ENCODE measurements at places on chromosomes 4 and X.

DNA sequence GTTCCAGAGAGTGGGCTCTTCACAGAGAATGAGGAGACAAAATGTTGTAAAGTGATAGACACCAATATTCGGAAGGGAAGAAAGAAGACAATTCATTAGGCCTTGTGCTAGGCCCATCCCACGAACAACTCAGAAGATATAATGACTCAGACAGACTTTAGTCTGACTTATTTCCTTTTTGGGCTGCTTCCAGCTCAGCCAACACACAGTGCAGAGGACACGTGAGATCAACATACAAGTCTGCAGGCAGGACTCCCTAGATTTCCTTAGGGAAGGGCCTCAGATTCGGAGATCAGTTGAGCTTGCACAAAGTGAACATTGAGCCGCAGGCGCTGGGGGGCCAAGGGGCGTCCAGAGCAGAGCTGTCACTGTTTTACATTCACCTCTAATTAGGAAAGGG lies 290.7 kb upstream of the TENM3 start:
- DNase-seq, result peak; percentile 16

- DNase-seq, result no peak
Observed at GRCh38 chr4:10035130-10035529, 13.8 kb upstream of the SLC2A9 start.

DNA sequence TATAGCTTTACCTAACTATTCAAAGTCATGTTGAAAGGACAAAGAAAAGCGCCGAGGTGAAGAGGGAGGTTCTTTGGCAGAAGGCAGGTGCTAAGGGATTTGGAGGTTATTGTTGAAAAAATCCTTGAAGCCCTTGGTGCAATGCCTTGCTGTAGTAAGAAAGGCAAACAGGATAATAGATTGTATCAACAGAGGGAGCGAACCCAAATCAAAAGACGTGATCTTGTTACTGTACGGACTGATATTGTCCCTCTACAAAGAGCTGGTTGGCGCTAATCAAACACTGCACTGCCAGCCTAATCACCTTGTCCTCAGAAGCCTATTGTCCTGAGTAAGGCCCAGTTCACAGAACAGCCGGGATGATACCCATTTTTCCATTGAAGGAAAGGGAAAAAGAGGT lies 182.9 kb downstream of the ZIC3 start:
- peak; percentile 47 for DNase-seq

GRCh38 chr4:38322714-38323113 lies 341.3 kb upstream of the KLF3 start:
- DNase-seq, result no peak

GRCh38 chrX:80808881-80809411 lies 731 bp downstream of the BRWD3 start:
- DNase-seq, result peak; percentile 47

DNA sequence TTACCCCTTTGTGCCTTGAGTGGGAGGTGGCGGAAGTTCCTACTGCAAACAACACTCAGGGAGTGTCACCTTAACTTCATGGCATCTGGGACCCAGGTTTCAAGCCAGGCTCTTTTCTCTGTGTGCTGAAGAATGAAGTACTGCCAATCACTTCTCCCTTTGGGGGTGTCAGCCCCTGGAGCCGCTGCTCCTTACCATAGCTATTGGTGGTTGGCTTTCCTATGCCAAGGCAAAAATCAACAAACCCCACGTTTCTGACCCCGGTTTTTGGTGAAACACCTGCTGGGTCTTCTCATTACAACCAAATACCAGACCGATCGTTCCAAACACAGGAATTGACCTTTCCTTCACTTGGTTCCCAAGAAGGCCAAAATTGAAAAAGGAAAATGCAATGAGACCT lies 19.7 kb upstream of the SLC2A9 start:
- no peak for DNase-seq

DNA sequence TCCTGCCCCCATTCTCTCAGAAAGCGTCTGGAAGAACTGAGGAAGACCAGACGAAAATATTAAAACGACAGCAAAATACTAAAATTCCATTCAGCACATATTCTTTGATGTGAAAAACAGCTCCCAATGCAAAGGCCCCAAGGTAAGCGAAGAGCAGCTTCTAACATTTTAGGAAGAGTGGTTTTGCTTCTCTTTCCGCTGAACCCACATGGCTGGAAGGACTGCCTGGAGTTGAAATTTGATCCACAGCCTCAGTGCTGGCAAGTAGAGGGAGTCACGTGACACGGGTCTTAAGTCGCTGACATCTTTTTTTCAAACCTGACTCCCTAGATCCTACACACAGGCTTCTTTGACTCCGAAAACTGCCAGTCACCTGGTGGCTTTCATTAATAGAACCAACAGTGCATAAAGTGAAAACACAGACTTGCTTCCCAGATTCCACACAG lies at the start of gene FAM13A:
Gene FAM13A, minus strand, starts transcription at position 233 of the 446 bp plus-strand sequence. Its CDS starts 221 bp downstream, at position 12.
- peak; percentile 99 for DNase-seq

- DNase-seq, result no peak
Observed at GRCh38 chrX:108178143-108178498, 86.5 kb downstream of the ATG4A start.

GRCh38 chr4:90128961-90129495 lies 1.8 kb downstream of the CCSER1 start:
- no peak for DNase-seq

- DNase-seq, result no peak
Observed at GRCh38 chr4:120724656-120725055, 197.9 kb downstream of the PRDM5 start.

- DNase-seq, result no peak
Observed at GRCh38 chr4:1763070-1763549, 30.0 kb upstream of the FGFR3 start.

DNA sequence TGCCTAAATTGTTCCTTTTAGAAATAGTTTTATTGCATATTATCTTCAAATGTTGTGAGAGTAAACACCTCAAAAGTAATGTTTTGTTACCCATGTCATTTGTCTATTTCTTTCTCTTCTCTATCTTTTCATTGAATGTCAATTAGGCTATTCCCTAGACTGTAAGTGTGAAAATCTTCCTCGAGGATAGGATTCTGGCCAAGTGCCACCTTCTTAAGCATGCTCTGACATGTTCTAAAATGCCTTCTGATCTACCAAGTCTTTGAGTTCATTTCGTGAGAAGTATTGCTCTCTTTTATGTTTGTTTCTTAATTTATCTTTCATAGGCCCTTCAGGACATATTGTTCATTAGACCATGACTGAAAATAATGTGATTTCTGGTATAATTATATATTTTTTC lies 44.1 kb upstream of the TLL1 start:
- DNase-seq, result no peak

- DNase-seq, result no peak
Observed at GRCh38 chrX:128891554-128891953, 631.7 kb downstream of the SMARCA1 start.

- DNase-seq, result no peak
Observed at GRCh38 chr4:142231787-142232186, 595.4 kb downstream of the IL15 start.

GRCh38 chrX:134482371-134482770 lies 22.4 kb downstream of the HPRT1 start:
- no peak for DNase-seq

GRCh38 chr4:185965426-185966384 lies 103.3 kb upstream of the TLR3 start:
- DNase-seq, result no peak

GRCh38 chr4:189979196-189980047 lies 38.8 kb downstream of the FRG1 start:
- DNase-seq, result no peak

GRCh38 chr4:98565681-98566301 lies 92.6 kb downstream of the TSPAN5 start:
- DNase-seq, result no peak

DNA sequence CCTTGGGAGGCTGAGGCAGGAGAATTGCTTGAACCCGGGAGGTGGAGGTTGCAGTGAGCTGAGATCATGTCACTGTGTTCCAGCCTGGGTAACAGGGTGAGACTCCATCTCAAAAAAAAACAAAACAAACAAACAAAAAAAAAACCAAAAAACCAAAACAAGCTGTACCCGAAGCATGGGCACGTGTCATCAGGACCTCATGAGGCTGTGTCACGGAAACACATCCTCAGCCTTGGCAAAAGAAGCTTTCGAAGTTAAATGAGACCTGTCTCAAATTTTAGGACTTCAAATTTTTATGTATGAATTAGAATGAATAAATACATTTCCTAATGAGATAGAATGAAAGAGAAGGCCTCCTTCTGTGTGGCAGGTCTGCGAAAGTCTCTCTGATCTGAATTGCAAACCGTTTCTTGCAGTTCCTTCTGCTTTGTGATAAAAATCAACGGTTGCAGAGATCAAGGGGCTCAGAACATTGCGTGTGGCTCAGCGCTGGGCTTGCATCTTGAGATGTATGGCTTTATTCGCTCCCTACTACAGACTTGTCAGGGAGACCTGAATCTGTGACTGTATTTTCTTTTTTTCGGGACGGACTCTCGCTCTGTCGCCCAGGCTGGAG lies 19.5 kb upstream of the CRLF2 start:
- DNase-seq, result no peak

- no peak for DNase-seq
Observed at GRCh38 chrX:141375011-141375760, 132.9 kb upstream of the SPANXC start.

DNA sequence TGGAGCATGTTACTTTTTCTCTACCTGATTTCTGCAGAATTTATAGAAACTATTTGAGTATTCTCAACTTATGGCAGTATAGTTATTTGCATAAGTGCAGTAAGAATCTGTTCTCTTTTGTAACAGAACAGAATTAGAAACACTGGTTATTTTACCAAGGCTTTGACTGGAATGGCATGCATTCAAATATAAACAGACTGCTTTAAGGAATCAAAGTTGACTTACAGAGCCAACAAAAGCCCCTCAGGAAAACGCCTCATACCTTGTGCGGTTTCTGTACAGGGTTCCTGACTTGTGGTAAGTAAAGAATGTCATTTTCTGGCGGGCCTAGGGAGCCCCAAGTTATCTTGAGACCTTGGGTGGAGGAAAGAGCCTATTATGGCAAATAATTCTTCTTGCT lies 97.1 kb downstream of the GPR143 start:
- peak; percentile 83 for DNase-seq

GRCh38 chr4:128757712-128758111 lies 51.8 kb upstream of the JADE1 start:
- no peak for DNase-seq

- no peak for DNase-seq
Observed at GRCh38 chr4:6023731-6024130, 5.5 kb upstream of the C4orf50 start.

DNA sequence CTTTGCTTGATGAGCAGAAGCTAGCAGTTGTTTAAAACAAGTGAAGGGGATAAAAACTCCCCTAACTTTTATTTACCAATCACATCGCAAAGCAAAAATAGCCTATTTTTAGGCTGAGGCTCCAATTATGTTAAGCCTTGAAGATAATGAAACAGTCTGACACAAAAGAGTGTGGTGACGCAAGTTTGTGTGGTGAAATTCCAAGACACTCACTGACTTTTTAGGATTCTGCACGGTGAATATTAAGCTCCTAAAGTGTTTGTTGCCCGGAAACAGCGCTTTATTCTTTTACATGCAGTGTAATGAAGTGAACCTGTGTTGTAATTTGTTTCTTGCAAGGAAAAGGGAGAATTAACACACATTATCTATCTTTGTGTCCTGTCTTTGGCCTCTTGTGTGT lies 74.8 kb downstream of the POLA1 start:
- peak; percentile 39 for DNase-seq

DNA sequence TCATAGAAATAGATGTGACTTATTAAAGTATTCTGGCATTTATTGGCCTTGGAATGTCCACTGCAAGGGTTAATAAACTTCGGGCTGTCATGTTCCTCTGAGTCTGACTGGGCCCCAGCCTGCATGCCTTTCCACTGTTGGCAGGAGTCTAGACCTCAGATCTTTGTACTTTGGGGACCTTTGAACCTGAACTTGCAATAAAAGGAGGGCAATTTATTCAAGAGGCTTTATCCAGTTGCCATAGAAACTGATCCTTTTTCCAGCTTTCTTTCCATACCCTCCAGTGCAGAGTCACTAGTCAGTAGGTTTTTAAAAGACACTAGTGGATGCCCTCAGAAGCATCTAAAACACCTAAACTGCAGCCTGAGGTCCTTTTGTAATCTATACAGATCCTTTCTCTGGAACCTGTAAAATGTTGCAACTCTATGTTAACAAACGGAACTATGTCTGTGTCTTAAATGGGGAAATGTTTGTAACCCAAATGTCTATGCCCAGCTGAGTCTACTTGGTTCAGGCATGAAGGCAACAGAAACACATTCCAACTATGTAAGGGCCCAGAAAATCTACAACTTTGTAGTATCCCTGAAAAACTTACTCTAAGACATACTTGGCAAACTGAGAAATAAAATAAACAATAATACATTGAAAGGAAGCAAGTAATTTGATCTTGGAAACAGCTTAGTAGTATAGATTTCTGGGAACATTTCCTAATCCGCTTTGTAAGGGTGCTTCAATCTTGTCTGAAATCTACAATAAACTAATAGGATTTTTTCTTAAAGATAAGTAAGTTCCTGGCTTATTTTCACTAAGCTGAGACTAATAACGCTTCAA lies 41.5 kb downstream of the SOWAHB start:
- DNase-seq, result peak; percentile 91

GRCh38 chr4:88573276-88573980 lies 18.9 kb upstream of the HERC3 start:
- DNase-seq, result no peak

DNA sequence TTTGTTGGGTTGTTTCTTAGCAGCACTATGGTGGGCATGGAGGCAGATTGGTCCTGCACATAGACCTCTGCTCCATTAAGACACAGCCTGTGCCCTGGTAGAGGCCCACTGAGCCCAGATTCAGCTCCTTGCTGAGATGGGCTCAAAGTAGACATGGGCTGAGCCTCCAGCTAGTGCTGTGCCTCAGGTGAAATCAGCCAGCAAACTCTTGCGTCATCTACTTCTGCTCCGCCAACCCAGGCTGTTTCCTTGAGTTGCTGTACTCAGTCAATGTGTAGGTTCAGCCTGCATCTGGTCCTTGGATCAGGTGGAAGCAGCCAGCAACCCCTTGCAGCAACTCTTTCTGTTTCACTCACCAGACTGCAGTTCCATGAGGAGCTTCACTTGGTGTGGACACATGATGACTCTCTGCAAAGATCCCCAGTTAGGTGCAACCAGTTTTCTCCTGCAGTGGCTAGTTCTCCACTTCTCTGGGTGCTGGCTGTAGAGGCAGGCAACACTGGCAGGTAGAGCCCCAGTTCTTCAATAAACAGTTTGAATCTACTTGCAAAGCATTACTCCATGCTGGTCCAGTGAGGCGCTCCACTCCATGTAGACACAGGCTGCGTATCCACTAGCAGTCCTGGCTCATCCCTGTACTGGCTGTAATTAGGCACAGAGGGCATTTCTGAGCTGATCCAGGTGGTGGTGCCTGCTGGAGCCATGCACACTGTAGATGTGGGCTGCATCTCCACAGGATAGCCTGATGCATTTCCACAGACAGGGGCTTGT lies 199.0 kb upstream of the MAMLD1 start:
- no peak for DNase-seq

DNA sequence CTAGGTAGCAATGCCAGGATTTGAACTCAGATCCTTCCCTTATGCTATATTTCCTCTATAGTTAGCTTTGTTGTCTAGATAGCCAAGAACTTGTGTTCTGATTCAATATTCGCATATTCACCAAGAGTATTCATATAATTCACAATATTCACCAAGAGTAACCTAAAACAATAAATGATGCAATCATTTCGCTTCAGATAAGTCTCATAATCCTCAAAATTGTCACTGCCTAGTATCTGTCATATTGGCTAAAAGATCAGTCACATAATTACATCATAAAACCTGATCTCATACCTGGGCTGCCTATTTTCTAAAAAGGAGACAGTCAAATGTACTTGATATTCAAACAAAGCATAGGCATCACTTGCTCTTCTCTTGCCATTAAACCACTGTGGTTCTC lies 199.7 kb upstream of the CPEB2 start:
- no peak for DNase-seq

All from HAP-1 (cell line).